ENCODE measurements at places on chromosomes 12 and 14.

DNA sequence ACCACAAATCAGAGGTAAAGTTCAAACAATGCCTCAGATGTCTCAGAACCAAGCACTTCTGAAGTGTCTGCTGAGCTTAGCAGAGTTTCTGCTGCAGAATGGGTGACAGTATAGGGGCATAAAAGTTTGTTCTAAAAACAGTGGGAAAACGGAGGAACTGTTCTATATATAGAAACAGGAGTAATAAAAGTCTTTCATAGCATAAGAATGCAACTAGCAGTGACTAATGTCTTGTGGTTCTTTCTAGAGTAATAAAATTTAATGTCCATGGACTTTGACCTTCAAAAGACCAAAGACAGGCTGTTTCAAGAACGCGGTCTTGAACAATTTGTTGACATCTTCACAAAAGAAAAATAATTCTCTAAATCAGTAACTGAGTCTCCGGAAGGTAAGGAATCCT, 107.5 kb upstream of the FAR2 start:
- no peak for DNase-seq

DNA sequence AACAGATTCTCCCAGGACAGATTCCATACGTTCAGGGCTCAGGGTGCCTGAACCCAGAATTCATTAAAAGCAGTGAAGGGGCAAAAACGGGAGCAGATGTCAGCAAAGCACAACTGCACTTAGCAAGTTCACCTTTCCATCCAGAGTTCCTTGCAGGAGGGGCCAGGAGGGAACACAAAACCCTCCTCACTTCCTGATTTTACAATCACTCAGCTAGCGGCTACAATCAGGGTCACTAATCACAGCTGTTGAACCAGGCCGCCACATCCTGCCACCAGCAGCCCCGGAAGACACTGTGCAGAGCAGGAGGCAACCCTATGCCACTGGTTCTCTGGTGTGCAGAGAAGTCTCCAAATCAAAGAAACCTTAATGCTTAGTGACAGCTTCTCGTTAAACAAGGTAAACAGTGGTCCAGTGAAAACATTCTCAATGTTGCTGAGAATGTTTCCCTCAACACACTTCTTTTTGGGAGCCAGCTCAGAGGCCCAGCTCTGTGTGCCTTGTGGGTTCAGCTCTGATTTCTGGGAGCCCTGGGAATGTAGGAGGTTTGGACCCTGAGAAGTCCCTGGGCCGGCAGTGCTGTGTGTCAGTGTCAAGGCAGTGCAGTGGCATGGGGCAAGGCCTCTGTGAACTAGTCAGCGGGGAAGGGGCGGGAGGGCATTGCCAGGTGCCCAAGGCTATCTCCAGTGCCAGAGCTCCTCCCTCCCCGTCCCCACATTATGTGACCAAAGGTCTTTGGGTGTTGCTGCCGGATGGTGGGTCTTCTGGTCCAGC, 54.5 kb downstream of the VCPKMT start:
- DNase-seq, result no peak

DNA sequence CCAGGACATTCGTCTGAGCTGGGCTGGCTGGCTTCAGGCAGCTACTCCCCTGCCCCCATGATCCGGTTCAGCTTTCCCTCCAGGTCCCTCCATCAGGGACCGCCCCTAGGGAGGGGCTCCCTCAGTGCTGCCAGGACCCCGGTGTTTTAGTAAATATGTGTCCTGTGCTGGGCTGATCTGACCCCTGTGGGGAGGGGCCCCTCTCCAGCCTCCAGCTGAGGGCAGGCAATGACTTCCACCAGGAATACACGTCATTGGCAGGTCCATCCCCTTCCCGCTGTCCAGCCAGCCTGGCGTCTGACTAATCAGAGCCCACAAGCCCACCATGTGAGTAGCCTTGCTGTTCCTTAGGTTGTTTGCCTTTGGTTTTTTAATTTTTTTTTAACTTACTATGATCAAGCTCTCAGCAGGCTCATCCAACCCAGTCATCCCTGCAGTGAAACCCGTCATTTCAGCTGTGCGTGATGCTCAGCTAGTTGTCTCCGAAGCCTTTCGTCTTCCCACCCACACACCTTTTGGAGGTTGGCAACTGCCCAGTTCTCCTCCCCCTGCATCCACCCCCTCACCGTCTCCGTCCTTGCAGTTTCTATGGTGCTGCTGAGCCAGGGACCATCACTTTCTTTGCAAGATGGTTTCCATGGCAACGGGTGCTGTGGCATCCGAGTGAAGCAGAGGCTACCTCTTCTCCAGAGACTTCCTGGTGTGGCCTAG, 16.0 kb upstream of the SERPINA4 start:
- DNase-seq, result no peak

GRCh38 chr12:89800435-89800834, 91.8 kb upstream of the ATP2B1 start:
- DNase-seq, result no peak

- DNase-seq, result no peak
These were observed 11.7 kb downstream of the EPS8 start for GRCh38 chr12:15777355-15778012.

GRCh38 chr12:65868133-65868705, 43.9 kb downstream of the HMGA2 start:
- DNase-seq, result no peak

GRCh38 chr12:97173688-97174410, 266.8 kb downstream of the NEDD1 start:
- DNase-seq, result no peak

DNA sequence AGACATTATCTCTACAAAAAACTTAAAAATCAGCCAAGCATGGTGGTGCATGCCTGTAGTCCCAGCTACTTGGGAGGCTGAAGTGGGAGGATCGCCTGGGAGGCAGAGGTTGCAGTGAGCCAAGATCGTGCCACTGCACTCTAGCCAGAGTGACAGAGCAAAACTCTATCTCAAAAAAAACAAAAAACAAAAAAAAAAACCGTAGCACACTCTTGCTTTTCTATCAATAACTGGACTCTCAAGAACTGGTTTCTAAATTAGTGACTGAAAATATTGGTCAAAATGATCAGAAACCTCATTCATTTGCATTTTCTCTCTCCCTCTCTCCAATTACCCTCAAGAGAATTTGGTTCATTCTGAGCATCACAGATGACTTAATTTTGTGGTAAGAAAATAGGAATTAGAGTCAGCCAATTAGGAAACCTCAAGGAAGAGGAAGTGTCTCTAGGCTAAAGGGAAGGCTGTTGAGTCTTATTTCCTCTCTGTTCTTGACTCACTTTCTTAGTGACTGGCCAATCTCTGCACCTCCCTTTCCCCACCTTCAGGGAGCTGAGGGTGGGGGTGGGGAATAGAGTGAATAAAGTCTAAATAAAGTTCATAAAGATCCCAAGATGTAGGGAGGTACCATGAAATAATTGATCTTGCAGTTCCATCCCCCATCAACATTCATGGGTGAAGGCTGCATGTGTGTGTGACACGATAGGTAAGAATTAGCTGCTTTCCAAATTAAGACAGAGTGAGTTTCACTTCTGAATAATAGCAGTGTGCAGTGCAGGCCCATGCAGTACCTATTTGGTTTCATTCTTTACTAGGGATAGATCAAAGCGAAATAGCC, 6.8 kb upstream of the PSMA6 start:
- DNase-seq, result no peak

GRCh38 chr12:89960011-89960507, 251.4 kb upstream of the ATP2B1 start:
- DNase-seq, result no peak

- DNase-seq, result no peak
These were observed 705.6 kb upstream of the FOXG1 start for GRCh38 chr14:28061006-28061405.

GRCh38 chr12:111754671-111755070, 12.1 kb upstream of the ALDH2 start:
- DNase-seq, result no peak

DNA sequence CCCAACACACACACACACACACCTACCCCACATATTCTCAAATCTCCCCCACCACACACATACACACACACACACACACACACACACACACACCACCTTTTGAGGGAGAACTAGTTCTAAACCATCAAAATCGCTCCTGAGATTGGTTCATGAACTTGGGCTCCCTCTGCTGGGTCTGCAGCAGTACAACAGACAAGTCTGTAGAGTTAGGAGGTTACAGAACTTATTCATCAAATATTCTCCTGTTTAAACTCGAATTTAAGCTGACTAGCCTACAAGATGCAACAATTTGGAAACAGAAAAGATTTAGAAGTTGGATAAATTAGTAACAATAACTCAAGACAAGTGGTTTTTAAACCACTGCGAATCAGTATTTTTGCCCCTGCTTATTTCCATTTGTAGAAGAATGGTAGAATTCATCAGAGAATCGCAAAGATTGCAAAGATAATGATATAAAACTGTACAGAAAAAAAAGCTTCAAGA, 136.4 kb upstream of the USP15 start:
- no peak for DNase-seq

DNA sequence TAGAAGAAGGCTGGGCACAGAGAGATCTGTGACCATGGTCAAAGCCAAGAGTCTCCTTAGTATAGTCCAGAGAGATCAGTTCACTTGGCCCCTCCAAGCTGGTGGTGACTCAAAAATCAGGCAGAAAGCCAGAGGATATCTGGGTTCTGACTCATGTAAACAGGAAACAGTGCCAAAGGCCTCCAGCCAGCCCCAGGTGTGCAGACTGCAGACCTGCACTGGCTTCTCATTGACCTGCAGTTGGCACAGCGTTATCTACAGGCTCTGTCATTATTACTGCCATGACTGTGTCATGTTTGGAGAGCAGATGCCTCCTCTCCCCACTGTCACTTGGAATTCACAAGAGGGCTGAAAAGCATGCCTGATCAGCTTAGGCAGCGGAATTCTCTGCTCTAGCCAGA, 295.7 kb upstream of the PRKD1 start:
- DNase-seq, result no peak

- no peak for DNase-seq
These were observed 59.6 kb downstream of the GNS start for GRCh38 chr12:64699504-64700115.
